ENCODE measurements at places on chromosomes 11 and 22.

GRCh38 chr11:68936676-68937620 lies 33.3 kb downstream of the IGHMBP2 start:
- no peak for DNase-seq

- DNase-seq: peak; percentile 4
Measured at GRCh38 chr22:47333625-47334024, 571.2 kb downstream of the TBC1D22A start.

DNA sequence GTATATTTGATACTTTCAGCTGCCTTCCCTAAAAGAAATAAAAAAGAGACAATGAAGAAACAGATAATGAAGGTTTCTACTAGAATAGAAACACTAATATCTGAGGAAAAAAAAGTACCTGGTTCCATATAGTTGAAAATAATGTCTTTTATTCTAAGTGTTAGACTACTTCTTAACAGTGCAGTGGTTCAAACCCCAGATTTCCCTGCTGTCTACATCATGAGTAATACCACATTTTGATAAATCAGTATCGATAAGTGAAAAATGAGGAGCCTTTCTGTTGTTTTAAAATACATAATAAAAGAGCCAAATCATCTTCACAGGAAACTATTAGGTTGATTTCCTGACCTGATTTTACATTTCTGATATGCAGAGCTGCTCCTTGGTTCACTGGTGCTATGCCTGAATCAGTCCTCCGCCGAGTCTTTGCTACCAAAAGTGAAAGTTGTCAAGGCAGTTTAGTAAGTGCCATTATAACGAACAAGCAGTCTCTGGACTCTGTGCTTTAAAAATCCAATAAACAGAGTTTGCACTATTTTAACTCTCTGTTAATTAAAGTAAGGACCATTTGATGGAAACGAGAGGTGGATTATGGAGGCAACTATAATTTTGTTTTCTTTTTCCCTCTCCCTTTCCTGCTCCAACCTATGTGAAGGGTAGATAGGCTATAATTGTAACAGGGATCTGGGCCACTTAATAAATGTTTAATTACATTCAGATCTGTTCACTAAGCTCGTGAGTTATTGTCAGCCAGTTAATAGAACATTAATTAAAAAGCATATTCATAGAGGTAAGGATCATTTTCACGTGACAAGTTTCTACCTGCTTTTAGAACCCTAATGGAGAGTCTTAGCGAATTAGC lies 724.5 kb upstream of the RAG2 start:
- DNase-seq: no peak

- no peak for DNase-seq
Measured at GRCh38 chr22:24736526-24737053, 37.9 kb downstream of the PIWIL3 start.

- no peak for DNase-seq
Measured at GRCh38 chr11:128573638-128574037, 13.7 kb downstream of the ETS1 start.

DNA sequence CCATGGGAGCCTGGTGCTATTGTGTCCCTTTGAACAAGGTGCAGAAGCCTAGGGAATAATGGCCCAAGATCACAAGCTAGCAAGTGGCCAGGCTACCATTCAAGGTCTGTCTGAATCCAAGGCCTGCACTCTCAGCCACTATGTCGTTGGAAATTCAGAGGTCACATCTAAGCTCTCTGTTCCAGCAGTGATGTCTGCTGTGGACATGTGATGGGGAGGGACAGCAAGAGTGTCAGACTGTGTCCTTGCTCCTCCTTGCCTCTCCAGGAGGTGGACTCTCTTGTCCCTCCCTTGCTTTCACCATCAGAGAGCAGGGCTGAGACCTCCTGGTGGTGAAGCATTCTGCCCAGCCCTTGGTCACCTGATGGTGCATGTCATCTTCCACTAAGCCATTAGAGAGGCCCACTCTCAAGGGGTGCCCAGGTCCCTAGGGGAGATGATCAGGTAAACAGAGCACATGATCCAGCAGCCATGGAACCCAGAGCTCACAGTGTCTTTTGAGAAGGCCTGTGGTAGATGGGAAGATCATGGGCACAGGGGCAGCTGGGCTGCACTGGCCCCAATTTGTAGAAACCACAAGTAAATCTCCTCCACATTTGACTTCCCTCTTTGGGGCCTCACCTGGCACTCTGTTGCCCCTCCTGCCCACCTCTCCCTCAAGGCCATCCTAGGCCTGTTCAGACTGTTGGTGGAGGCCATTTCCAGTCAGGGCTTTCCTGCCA lies 37.1 kb upstream of the SUSD2 start:
- DNase-seq: no peak

GRCh38 chr11:83583757-83584366 lies 297.7 kb upstream of the CCDC90B start:
- DNase-seq: peak; percentile 39

DNA sequence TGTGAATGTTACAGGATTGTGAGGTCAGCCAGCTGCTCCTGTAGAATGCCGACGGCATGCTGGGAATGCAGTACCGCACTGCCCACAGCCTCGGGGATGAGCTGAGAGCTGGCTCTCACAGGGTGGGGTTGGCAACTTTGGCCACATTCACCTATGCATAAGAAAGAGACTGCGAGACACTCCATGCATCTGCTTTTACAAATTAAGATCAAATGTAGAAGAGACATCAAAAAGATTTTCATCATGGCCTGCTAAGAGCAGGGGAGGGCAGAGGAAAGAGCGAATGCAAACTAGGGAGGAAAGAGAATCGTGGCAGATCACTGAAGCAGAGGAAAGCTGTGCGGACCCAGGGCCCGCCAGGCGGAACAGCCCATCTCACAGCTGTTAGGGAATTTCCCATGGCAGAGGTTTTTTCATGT lies 49.8 kb upstream of the SPATA19 start:
- no peak for DNase-seq

- DNase-seq: peak; percentile 67
Measured at GRCh38 chr22:46846150-46846831, 83.8 kb downstream of the TBC1D22A start.

- DNase-seq: no peak
Measured at GRCh38 chr11:44472916-44473315, 92.5 kb upstream of the CD82 start.

DNA sequence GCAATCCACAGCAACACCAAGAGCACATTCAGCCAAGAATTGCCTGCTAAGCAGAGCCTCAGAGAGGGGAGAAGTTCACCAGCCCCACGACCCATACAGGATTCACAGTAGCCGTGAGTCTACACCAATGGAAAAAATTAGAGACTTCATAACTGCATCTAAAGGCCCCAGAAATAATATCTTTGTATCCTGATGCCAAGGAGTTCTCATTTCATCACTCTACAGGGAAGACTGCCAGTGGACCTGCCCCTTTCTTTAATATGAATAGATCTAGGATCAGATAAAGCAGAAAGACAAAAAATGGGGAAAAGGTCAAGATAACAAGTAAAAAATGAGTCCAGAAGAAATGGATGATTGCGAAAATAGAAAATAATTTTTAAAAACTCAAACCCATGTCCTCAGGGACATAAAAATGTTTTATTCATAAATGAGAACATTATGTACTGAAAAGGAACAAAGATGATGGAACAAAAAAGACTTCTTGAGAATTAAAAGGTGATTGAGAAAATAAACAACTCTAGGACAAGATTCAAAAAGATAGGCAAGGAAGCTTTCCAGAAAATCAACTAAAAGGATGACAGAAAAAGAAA lies 9.5 kb downstream of the APOL3 start:
- DNase-seq: no peak

DNA sequence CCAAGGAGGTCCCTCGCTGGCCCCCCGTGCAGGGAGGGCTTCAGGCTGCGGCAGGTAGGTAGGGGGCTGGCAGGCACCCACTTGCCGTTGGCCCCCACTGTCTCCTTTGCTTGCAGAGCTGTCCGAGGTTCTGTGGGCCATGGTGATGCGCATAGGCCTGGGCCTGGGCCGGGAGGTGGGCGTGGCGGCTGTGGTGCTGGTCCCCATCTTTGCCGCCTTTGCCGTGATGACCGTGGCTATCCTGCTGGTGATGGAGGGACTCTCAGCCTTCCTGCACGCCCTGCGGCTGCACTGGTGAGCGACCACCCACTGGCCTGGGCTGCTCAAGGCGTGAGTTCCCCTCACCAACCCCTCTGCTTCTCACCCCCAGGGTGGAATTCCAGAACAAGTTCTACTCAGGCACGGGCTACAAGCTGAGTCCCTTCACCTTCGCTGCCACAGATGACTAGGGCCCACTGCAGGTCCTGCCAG lies 11.6 kb downstream of the TCIRG1 start:
- no peak for DNase-seq

GRCh38 chr22:47192651-47193437 lies 430.4 kb downstream of the TBC1D22A start:
- DNase-seq: no peak

DNA sequence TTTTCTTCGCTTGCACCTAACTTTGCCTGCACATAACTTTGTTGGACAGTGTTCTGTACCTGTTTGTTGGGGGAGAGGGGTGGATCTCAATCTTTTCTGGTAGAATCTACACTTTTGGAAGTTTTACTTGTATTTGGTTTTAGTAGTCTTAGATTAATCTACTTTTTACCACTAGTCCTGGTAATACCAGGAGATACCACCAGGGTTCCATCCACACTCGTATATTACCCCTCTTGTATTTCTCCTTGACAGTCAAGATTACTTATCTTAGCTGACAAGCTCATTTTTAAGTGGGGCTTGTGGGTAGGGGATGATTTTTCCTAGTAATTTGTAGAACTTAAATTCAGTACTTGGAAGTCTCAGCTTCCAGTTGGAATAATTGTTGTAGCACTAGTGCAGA lies 37.3 kb upstream of the TECTA start:
- DNase-seq: no peak

GRCh38 chr22:19756288-19757128 lies 4.1 kb upstream of the TBX1 start:
- DNase-seq: peak; percentile 48

DNA sequence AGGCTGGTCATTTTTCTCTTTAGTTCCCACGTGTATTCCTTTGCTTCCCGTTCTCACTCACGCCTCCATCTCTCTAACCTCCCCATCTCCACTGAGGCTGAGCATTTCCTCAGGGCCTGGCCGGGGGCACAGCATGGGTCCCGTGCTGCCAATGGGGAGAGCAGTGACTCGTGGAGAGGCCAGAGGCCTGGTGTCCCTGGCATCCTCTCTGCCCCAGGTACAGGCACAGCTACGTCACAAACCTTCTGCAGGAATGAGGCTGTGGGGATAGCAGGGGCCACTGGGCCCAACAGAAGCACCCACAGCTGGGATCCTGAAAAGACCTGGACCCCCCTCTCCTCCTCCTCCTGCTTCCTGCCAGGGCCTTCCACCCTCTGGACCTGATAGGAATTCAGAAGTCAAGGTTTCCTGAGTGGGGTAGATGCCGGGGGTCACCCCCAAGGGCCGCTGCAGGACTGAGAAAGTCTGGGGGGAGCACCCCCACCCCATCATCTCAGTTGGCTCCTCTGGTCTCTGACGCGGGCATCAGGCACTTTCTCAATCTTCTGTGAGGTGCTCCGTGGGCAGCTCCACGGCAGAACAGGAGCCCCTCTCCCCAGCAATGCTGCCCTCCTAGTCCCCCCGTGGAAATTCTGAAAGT lies 11.8 kb downstream of the PNPLA5 start:
- no peak for DNase-seq

GRCh38 chr11:99184146-99184545 lies 163.4 kb downstream of the CNTN5 start:
- no peak for DNase-seq

- no peak for DNase-seq
Measured at GRCh38 chr22:43337385-43337784, 5.8 kb downstream of the SCUBE1 start.

DNA sequence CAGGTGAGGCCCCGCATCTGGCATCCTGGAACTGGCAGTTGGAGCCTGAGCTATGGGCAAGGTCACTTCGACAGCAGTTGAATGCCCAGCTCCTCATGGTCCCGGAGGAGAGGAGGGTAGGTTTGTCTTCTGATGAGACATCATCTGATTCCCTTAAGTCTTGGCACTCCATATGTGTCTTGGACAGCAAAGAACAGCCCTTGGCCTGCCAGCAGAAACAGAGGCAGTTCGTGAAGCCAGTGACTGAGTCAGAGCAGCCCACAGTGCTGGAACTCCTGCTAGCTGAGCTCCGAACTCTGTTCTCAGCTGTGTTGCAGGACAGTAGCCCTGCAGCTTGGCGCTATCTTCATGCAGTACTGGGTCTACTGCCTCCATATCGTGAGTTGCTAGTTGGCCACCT lies 1.0 kb downstream of the DNHD1 start:
- DNase-seq: no peak

GRCh38 chr11:131637469-131638175 lies 267.2 kb downstream of the NTM start:
- no peak for DNase-seq

- DNase-seq: peak; percentile 45
Measured at GRCh38 chr22:20503816-20504215, 3.6 kb upstream of the MED15 start.

DNA sequence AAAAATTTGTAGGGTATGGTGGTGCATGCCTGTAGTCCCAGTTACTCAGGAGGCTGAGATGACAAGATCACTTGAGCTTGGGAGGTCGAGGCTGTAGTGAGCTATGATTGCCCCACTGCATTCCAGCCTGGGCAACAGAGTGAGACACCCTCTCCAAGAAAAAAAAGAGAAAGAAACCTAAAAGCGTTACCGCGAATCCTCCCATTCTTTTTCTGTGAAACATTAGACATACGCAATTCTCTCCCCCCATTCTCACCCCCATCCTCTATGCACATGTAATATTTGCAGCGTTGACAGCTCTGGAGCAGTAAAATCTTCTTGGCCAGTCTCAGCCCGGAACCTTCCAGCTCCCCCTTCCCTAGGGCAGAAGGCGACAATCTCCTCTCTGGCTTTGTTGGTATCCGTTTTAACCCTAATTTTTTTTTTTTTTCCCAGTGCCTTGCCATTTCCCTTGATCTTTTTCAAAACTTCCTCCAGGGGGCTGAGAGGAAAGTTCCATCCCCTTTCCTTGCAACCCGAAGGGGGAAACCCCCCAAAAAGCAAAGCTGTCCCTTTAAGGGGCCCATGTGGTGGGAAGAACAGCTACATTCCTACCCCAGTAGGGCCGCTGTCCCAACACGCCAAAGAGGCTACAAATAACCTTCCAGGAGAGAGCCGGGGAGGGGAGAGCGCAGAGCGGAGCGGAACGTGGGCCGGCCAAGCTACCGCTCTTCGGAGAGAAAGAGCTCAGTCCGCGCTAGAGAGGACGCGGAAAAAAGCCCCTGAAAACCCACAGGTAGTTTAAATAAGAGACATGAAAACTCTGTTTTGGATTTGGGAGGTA lies 1.9 kb downstream of the LRP4 start:
- peak; percentile 81 for DNase-seq

DNA sequence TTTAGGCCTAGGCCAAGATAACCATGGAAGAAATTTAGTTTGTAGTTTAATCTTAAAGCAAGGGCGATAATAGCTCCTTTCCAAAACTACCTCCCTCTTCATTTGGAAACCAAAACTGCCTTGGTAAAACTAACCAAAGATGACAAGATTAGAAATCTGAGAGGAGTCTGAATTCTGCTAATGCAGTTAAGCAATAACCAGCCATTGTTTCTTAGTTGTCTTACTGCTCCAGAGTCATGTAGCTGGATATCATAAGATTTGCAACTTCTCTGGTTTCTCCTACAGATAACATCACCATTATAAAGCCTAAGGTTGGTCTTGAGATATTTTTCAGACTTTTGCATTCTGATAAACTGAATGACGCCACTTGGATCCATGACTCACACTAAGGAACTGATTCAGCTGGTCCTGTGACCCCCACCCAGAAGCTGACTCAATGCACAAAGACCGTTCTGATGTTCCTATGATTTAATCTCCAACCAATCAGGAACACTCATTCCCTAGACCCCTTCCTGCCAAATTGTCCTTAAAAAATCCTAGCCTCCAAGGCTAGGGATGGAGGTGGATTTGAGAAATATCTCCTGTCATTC lies 200.8 kb downstream of the LUZP2 start:
- peak; percentile 30 for DNase-seq

- DNase-seq: peak; percentile 13
Measured at GRCh38 chr11:101127197-101127698, 2.4 kb downstream of the PGR start.

Measured in mammary epithelial cell (primary cell).